ENCODE measurements at places on chromosomes 1 and 21.

DNA sequence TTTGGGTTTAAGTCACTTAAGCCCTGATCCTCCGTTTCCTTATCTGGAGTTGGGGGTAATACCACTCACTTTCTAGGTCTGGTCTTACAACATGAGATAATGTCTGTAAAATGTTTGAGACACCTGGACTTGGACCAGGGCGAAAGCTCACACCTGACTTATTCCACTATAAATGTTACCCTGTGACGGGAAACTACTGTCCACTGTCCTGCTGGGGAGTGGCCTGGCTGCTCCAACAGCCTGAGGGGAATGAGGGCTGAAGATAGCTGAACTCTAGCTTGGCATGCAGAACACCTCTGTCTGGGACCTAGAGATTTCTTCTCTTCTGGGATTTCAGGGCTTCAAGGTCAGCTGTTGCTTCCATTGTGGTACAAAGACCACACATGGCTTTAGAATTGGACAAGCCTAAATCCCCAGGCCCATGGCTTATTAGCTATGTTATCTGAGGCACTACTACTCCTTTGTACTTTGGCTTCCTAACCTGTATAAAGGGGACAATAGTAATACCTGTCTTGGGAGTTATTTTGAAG lies 9.5 kb upstream of the A3GALT2 start:
- no peak for DNase-seq

DNA sequence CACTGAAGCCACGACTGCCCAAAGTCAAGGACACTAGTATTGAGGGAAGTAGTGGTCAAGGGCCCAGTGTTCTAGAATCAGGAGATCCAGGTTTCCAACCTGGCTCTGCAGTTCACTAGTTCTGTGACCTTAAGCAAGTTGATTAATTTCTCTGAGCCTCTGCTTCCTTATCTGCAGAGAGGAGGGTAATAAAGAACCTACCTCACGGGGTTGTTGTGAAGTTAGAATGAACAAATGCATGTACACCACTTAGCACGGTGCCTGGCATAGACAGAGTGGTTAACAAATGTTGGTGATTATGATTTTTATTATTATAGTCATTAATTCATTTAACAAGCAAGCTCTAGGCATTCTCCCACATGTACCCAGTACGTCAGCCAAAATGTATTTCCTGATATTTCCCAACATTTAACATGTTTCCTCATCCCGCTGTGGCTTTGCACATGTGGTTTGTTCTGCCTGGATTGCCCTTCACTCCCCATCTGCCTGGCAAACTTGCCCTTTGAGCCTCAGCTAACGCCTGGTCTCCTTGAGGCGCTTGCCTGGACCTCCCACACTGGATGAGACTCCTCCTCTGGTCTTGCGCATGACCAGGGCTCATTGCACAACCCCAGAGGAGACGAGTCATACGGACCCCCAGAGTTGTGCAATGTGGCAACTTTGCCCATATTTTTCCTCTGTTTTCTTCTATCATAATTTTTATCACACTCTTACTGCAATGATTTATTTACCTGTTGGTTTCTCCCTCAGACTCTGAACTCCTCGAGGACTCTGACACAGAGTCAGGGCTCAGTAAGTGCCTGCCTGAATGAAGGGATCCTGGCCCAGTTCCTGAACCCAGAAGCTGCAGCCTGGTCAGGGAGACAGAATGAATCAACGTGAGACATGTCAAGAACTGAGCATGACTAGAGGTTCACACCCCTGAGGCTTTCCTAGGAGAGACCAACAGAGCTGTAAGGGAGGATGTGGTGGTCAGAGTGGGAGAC lies 20.7 kb upstream of the MFSD2A start:
- peak; percentile 95 for DNase-seq

GRCh38 chr1:246470585-246470984 lies 36.5 kb downstream of the SMYD3 start:
- no peak for DNase-seq

DNA sequence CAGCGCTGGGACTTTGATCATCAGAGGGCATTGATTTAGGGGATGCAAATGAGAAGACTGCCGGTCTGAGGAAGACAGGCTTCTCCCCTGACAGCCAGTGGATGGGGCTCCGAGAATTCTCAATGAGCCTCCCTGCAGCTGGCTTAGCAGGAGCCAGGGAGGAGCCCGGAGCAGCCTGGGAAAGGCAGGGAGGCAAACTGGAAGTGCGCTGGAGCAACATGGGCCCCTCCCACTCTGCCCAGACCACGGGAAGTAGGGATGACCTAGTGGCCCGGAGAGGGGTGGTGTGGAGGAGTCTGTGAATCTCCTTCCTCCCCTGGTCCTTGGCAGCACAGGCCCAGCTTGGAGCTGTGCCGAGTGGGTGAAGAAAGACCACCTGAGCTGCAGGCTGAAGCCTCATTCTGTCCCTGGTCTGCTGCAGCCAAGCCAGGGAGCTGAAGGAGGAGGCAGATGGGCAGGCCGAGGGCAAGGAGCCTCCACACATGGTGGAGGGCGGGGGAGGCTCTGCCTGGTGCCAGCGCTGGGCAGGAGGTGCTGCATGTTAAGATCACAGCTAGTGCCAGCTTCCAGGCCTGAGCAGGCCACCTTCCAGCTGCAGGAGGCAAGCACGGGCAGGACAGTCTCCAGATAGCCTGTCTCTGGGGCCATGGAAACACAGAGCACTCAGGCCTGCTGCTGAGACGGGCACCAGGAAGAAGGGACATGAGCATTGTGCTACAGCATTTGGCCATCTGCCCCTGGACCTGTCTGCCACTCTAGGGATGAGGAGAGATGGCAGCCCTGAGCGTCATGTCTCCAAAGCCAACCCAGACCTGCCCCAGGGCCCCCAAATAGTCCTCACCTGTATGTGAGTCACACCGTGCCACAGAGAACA lies 12.2 kb upstream of the CLSTN1 start:
- no peak for DNase-seq

DNA sequence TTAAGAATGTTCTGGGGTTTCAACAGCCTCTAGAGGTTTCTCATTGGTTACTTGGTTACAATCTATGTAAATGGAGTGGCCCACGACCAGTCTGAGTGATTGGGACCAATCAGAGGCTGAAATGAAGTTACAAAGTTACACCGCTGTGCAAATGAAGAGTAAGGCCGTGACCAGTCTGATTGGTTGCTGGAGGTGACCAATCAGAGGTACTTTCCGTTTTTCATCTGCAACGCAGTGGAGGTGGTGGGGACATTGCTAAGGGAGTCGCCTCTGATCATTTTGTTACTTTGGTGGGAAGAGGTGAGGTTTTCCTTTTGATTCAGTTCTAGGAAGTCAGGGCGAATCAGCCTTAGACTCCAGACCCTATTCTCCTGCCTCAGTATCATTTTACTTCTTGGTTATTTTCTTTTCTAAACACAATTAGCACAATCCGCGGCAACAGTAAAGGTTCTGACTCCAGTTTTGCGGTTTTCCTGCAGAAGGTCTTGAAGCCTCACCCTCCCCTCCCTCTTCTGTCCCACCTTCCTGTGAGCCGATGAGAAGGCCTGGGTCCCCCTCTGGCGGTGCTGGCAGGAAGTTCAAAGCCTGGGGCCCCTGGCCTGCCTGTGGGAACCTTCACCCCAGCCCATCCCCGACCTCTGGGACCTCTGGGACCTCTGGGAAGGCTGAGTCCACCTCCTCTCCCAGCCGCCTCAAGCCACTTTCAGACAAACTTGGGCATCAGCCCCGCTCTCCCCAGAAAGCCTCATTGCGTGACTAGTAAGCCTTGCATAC lies 38.7 kb upstream of the TTC34 start:
- no peak for DNase-seq

DNA sequence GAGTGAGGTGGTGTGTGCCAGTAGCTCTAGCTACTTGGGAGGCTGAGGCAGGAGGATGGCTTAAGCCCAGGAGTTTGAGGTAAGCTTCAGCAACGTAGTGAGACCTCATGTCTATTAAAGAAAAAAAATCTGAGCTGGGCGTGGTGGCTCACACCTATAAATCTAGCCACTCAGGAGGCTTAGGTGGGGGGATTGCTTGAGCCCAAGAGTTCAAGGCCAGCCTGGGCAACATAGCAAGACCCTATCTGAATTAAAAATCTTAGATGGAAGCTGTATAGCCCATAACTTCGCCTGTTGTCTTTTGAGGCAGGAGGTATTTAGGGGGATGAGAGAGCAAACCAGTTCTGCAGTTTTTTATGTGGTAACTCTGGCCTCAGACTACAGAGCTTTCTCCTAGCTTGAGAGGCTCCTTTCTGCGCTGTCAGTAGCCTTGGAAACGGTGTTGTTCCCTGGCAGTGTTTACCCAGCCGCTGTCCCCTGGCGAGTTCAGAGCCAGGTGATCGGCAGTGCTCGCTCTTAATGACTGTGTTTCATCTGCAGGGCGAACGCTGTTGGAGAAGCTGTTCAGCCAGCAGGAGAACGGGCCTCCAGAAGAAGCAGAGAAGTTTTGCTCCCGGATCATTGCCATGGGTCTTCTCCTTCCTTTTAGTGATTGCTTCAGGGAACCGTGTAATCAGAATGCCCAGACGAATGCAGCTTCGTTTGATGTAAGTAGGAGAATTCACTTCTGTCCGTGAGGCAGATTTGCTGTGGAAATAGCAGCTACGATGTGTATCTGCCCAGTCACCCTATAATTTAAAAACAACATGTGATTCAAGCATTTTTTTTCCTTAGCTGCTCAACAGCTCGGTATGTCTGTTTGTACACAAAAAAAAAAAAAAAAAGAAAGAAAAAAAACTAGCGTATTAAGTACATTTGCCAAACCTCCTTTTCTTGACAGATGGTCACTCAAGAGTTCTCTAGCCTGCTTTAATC lies 31.2 kb downstream of the FMN2 start:
- no peak for DNase-seq

GRCh38 chr1:7236844-7237515 lies 451.7 kb downstream of the CAMTA1 start:
- no peak for DNase-seq

GRCh38 chr1:118863688-118864087 lies 124.5 kb downstream of the TBX15 start:
- peak; percentile 28 for DNase-seq

DNA sequence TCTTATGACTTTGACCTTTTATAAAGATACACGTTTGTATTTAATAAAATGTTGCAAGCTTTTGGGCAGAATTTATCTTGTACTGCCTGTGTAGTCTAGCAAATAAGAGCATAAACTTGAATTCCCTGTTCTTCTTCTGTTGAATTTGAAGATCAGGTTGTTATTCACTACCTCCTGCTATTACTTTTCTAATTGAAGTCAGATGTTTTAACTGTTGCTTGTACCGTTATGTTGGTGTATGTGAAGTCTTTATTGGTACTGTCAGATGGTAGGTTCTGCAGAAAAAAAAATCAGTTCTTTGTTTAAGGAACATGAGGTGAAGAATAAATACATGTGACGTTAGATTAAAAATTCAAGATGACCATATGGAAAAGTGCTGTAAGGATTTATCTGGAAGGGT lies 69.1 kb downstream of the DYRK1A start:
- DNase-seq = no peak

- no peak for DNase-seq
These were observed 58.7 kb downstream of the ALG14 start for GRCh38 chr1:95013950-95014574.

DNA sequence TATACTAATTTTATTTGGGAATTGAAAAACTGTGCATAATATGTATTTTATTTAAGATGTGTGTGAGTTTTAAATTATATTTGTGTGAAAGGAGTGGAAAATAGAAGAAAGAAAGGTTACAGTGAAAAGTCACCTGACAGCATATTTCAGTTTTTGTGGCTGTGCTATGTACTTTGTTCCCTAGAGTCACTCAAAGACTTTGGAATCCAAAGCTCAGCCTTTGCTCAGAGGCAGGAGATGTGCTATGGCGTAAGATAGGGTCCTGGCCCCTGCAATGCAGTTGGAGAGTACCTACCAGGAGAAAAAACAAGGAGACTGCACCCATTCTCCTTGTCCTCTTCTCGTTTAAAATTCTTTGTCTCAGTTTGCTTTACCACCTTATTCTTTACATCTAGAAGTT lies 2.9 kb downstream of the CCDC30 start:
- DNase-seq = no peak

All from RPMI7951 (cell line).